ENCODE measurements at places on chromosomes 2 and 18.

DNA sequence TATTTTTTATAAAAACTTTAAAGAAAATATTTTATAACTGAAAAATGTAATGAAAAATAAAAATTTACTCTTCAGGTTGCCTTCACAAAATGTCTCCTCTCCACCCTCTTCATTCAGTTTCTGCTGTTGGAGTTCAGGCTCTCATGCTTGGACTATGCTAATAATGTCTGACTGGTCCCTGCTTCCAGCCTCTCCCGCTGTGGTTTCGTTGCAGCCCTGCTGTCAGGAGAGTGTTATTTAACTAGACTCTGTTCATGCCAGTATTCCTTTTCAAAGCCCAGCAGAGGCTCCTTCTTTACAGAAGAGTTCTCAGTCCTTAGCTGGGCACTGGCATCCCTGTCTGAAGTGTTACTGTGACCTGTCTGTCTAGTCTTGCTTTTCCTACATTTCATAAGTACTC lies 40.4 kb downstream of the CLIP4 start:
- no peak for DNase-seq

DNA sequence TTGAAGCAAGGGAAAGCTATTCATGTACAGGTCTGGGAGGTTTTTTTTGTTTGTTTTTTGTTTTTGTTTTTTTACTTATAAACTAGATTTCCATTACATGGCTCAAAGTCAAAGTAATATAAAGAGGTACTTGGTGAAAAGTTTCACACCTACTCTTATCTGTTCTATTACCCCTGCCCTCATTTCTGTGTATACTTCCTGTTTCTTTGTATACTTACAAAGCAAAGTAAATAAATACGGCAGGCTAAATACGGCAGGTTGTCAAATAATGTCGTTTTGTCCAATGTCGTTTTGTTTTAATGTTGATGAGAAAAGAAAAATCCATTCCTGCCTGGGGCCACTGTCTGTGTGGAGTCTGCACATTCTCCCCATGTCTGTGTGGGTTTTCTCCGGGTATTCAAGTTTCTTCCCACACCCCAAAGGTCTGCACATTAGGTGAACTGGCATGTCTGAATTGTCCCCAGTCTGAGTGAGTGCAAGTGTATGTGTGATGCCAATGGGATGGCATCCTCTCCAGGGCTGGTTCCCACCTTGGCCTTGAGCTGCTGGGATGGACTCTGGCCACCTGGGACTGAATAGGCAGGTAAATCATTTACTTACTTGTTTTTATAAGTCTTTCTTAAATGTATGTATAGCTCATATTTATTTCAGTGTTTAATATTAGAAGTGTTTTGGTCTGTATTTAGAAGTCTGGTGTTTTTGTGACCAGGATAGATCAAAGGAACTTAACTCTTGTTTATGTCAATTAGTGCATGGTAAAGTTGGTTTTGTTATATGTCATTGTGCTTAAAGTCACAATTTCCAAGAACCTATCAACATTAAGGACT lies 13.4 kb downstream of the STAMBP start:
- DNase-seq, result no peak

- DNase-seq, result no peak
Observed at GRCh38 chr2:31238906-31239592, 5.1 kb downstream of the EHD3 start.

- DNase-seq, result no peak
Observed at GRCh38 chr18:74249181-74249968, 42.4 kb downstream of the CYB5A start.

GRCh38 chr2:105383432-105384166 lies 15.3 kb downstream of the FHL2 start:
- no peak for DNase-seq

DNA sequence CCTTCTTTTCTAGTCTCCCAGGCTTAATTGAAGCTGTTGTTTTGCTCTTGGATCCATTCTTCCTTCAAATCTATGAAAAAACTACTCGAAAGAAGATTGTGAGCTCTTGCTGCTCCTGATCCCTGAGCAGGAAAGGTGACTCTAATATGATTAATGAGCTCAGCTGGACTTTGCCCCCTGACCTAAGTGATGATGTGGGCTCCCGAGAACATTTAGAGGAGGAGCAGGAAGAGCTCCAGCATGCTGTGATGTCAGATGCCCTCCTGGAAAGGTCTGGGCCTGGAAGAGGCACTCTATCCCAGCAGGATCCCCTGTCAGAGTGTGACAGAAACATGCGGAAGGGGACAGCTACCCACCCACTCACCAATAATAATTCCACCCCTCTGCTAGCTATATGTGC lies 117.9 kb upstream of the PELI1 start:
- no peak for DNase-seq

DNA sequence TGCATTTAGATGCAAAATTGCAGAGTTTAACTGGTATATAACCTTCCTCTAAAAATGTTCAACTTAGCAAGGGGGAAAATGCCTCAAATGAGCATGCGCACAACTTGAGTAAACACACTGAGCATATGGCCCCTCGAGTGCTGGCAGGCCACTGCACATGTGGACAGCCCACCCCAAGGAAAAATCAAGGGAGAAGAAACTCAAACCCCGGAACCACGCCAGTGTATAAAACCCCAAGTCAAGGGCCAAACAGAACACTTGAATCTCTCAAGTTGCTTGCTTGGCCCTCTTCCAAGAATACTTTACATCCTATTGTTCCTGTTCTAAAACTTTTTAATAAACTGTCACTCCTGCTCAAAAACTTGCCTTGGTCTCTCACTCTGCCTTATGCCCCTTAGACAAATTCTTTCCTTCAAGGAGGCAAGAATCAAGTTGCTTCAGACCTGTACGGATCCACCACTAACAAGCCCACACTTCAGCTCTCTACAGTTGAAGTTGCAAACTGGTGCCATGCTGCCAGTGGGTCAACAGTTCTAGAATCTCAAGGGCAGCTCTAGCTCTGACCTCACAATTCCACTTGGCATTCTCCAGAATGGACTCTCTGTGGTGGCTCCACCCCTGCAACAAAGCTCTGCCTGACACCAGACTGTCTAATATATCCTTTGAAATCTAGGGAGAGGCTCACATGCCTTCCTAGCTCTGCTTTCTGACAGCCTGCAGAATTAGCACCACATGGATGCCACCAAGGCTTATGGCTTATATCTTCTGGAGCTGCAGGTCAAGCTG lies 38.9 kb downstream of the HIBCH start:
- no peak for DNase-seq

GRCh38 chr18:13437034-13437433 lies 218.5 kb downstream of the LDLRAD4 start:
- DNase-seq, result no peak

GRCh38 chr2:219784178-219784577 lies 156.7 kb downstream of the SLC4A3 start:
- no peak for DNase-seq

DNA sequence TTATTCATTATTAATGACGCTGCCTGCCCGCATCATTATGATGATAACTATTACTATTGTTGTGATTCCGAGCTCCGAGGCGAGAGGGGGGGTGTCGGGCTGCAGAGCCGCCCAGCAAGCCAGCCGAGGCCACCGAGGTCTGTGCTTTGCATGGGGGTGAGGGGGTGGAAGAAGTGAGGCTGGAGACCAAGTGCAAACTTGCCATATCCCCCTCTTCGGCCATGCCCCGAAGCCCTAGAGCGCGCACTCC lies 3.6 kb downstream of the BCL11A start:
- DNase-seq, result no peak

- DNase-seq, result no peak
Observed at GRCh38 chr2:70673041-70673647, 94.9 kb downstream of the ADD2 start.

Data from amniotic stem cell (primary cell).